ENCODE measurements at places on chromosomes 3 and 15.

- H3K36me3 ChIP-seq = peaks cover 4% of the 10 kb centered on the region
- H3K4me1 ChIP-seq = peaks cover 9% of the 10 kb centered on the region
- no peak for DNase-seq
- no peak overlapping the region for H3K4me3 ChIP-seq
- H3K27ac ChIP-seq = no peak overlapping the region
Measured at GRCh38 chr3:45560281-45560971, 34.1 kb upstream of the LIMD1 start.

GRCh38 chr15:68638953-68639515 is 60.2 kb downstream of the CORO2B start:
- H3K4me3 ChIP-seq = peak overlapping the region; percentile 43
- H3K36me3 ChIP-seq = no peaks in the 10 kb centered on the region
- peak; percentile 72 for DNase-seq
- peak overlapping the region; percentile 91 for H3K27ac ChIP-seq

- peaks cover 49% of the 10 kb centered on the region for H3K4me1 ChIP-seq
- peaks cover 38% of the 10 kb centered on the region for H3K27me3 ChIP-seq
- peaks cover 53% of the 10 kb centered on the region for H3K36me3 ChIP-seq
- no peak overlapping the region for H3K27ac ChIP-seq
Measured at GRCh38 chr3:123684209-123684608, 99.4 kb upstream of the HACD2 start.

- H3K36me3 ChIP-seq = no peaks in the 10 kb centered on the region
- H3K4me1 ChIP-seq = no peaks in the 10 kb centered on the region
- no peak for DNase-seq
Measured at GRCh38 chr3:151599103-151599672, 134.5 kb upstream of the AADACL2 start.

DNA sequence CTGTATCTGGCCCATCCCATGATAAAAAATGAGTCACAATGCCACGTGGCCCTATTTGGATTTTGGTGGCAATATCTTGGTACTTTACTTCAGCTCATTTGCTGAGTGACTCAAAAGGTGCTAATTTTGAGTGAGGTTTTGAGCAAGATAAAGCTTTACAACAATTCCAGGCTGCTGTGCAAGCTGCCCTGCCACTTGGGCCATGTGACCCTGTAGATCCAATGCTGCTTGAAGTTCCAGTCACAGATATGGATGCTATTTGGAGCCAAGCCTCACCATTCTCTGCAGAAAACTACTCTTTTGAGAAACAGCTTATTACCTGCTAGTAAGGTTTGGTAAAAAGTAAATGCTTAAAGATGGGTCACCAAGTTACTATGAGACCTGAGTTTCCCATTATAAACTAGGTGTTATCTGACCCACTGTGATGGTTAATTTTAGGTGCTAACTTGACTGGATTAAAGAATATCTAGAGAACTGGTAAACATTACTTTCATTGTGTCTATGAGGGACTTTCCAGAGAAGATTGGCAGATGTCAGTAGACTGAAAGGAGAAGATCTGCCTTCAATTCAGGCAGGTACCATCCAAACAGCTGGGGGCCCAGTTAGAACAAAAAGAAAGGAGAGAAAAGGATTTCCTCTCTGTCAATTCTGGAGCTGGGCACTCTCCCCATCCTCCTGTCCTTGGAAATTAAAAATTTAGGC is 1083.9 kb downstream of the DIPK2A start:
- peaks cover 3% of the 10 kb centered on the region for H3K36me3 ChIP-seq
- no peak overlapping the region for H3K4me3 ChIP-seq
- no peaks in the 10 kb centered on the region for H3K4me1 ChIP-seq
- no peaks in the 10 kb centered on the region for H3K27me3 ChIP-seq
- no peak overlapping the region for H3K27ac ChIP-seq
- no peak for DNase-seq

GRCh38 chr3:124063197-124063909 is 71.4 kb upstream of the ROPN1 start:
- H3K27ac ChIP-seq = no peak overlapping the region
- DNase-seq = no peak
- H3K4me1 ChIP-seq = no peaks in the 10 kb centered on the region
- no peak overlapping the region for H3K4me3 ChIP-seq
- H3K36me3 ChIP-seq = no peaks in the 10 kb centered on the region
- H3K27me3 ChIP-seq = peaks cover 7% of the 10 kb centered on the region

DNA sequence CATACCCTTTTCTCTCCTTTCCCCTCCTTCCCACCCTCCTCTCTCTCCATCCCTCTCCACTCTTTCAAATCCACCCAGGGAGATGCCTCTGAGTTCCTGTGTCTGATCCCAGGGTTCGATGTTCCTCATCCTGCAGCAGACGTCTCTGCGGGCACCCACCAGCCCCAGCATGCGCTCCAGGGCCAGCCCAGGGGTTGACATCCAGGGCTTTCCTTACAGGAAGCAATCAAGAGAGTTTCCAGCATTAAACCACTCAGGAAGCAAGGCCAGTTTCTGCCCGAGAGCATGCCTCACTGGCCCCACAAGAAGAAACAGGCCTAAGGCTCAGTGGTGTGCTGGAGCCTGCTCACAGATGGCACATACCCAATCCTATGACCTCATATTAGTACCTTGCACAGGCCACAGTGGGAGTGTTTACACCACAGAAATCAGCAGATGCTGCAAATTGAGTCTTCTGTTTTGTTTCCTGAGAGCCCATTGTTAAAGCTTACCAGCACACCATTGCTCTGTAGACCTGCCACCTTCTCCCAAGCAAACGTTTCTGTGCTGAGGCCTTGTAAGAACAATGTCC is 13.2 kb downstream of the SLC6A1 start:
- H3K4me3 ChIP-seq = no peak overlapping the region
- no peaks in the 10 kb centered on the region for H3K4me1 ChIP-seq
- peaks cover 33% of the 10 kb centered on the region for H3K27me3 ChIP-seq
- no peak for DNase-seq
- no peaks in the 10 kb centered on the region for H3K36me3 ChIP-seq
- H3K27ac ChIP-seq = no peak overlapping the region

GRCh38 chr3:192830291-192831110 is 87.2 kb downstream of the MB21D2 start:
- peaks cover 79% of the 10 kb centered on the region for H3K4me1 ChIP-seq
- no peaks in the 10 kb centered on the region for H3K27me3 ChIP-seq
- no peak for DNase-seq
- peaks cover 12% of the 10 kb centered on the region for H3K36me3 ChIP-seq

- H3K27ac ChIP-seq = no peak overlapping the region
- H3K36me3 ChIP-seq = no peaks in the 10 kb centered on the region
- H3K4me3 ChIP-seq = no peak overlapping the region
Measured at GRCh38 chr3:106582151-106582550, 713.3 kb upstream of the CBLB start.

GRCh38 chr3:184514171-184514490 is 47.5 kb upstream of the EPHB3 start:
- H3K27me3 ChIP-seq = peaks cover 37% of the 10 kb centered on the region
- no peaks in the 10 kb centered on the region for H3K36me3 ChIP-seq
- peaks cover 6% of the 10 kb centered on the region for H3K4me1 ChIP-seq
- peak overlapping the region; percentile 31 for H3K4me3 ChIP-seq
- no peak for DNase-seq

DNA sequence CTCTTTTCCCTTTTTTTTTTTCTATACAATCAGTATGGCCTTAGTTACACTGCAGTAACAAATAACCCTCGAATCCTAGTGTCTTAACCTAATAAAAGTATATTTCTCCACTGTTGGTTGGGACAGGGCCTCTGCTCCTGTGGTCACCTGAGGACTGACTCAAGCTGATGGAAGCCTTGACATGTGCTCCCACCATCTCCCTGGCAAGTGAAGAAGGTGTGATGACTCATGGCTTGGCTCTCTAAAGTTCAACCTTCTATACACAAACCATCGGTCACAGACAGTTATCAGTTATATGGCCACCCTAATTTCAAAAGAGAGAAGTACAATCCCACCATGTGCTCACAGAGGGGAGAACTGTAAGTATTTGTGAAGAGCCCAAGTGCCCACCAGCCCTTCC is 65.8 kb upstream of the CACNA2D3 start:
- no peaks in the 10 kb centered on the region for H3K36me3 ChIP-seq
- H3K27ac ChIP-seq = no peak overlapping the region
- H3K27me3 ChIP-seq = no peaks in the 10 kb centered on the region
- no peak overlapping the region for H3K4me3 ChIP-seq
- H3K4me1 ChIP-seq = no peaks in the 10 kb centered on the region

- no peak overlapping the region for H3K27ac ChIP-seq
- no peak for DNase-seq
- H3K4me1 ChIP-seq = no peaks in the 10 kb centered on the region
- 0 out of 2 replicates have a peak, but pooled peaks cover 14% of the 10 kb centered on the region for H3K36me3 ChIP-seq
- H3K4me3 ChIP-seq = no peak overlapping the region
Measured at GRCh38 chr3:138877226-138877625, 42.5 kb upstream of the PIK3CB start.

GRCh38 chr3:129890891-129891290 is 2.6 kb downstream of the TMCC1 start:
- H3K27me3 ChIP-seq = peaks cover 4% of the 10 kb centered on the region
- peaks cover 11% of the 10 kb centered on the region for H3K36me3 ChIP-seq
- H3K27ac ChIP-seq = no peak overlapping the region
- no peak for DNase-seq
- H3K4me3 ChIP-seq = no peak overlapping the region
- peaks cover 56% of the 10 kb centered on the region for H3K4me1 ChIP-seq

DNA sequence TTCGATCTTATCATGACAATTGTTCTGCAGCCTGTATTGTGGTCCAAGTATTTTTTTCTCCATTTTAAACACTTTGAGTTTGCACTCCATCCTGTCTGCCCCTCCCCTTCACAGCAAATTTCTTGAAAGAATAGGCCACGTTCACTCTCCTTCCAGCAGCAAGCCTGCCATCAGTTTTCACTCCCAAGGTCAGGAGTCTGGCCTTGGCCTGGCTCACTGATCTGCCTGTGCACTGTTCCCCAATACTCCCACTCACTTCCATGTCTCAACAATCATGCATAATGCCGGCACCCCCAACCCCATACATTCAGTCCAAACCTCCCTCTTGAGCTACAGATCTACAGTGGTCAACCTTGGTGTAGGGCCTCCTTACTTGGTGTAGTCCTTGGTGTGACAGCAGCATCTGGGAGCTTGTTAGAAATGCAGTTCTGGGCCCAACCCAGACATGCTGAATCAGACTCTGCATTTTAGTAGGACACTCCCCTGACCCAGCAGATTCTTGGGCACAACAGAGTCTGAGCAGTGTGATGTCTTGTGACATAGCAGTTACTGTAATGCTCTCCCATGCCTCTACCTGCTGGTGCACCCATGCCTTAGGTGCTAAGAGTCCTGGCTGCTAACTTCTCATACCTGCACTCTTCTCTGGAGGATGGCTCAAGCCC is 58.3 kb upstream of the XCR1 start:
- H3K27me3 ChIP-seq = peaks cover 4% of the 10 kb centered on the region
- no peak overlapping the region for H3K4me3 ChIP-seq
- no peak for DNase-seq

- peak; percentile 53 for DNase-seq
- H3K36me3 ChIP-seq = no peaks in the 10 kb centered on the region
- H3K4me3 ChIP-seq = no peak overlapping the region
- H3K4me1 ChIP-seq = peaks cover 62% of the 10 kb centered on the region
- H3K27me3 ChIP-seq = peaks cover 1% of the 10 kb centered on the region
Measured at GRCh38 chr3:143203848-143204247, 84.3 kb downstream of the CHST2 start.

GRCh38 chr3:155231792-155232191 is 61.7 kb downstream of the STRIT1 start:
- DNase-seq = no peak
- H3K36me3 ChIP-seq = peaks cover 4% of the 10 kb centered on the region
- peaks cover 35% of the 10 kb centered on the region for H3K4me1 ChIP-seq
- H3K27ac ChIP-seq = peak overlapping the region; percentile 87

- H3K4me1 ChIP-seq = no peaks in the 10 kb centered on the region
- no peaks in the 10 kb centered on the region for H3K27me3 ChIP-seq
- H3K4me3 ChIP-seq = no peak overlapping the region
- no peak overlapping the region for H3K27ac ChIP-seq
- no peak for DNase-seq
- H3K36me3 ChIP-seq = peaks cover 18% of the 10 kb centered on the region
Measured at GRCh38 chr3:33004961-33005360, 53.5 kb downstream of the CCR4 start.

GRCh38 chr3:10601151-10601856 is 95.9 kb upstream of the ATP2B2 start:
- H3K27me3 ChIP-seq = peaks cover 24% of the 10 kb centered on the region
- peak; percentile 6 for DNase-seq
- no peak overlapping the region for H3K27ac ChIP-seq

GRCh38 chr3:157494581-157495281 is 8.5 kb downstream of the VEPH1 start:
- H3K27ac ChIP-seq = peak overlapping the region; percentile 65
- no peak for DNase-seq
- peaks cover 36% of the 10 kb centered on the region for H3K36me3 ChIP-seq
- H3K27me3 ChIP-seq = peaks cover 2% of the 10 kb centered on the region

GRCh38 chr3:182527745-182528144 is 265.6 kb upstream of the ATP11B start:
- H3K4me1 ChIP-seq = no peaks in the 10 kb centered on the region
- DNase-seq = no peak
- H3K4me3 ChIP-seq = no peak overlapping the region
- H3K27ac ChIP-seq = no peak overlapping the region
- no peaks in the 10 kb centered on the region for H3K36me3 ChIP-seq
- H3K27me3 ChIP-seq = no peaks in the 10 kb centered on the region

GRCh38 chr3:182795389-182795782 is 2.1 kb downstream of the ATP11B start:
- DNase-seq = peak; percentile 7
- peak overlapping the region; percentile 96 for H3K4me3 ChIP-seq
- H3K27ac ChIP-seq = peak overlapping the region; percentile 93
- H3K27me3 ChIP-seq = no peaks in the 10 kb centered on the region

GRCh38 chr3:101846709-101847108 is 2.6 kb upstream of the NFKBIZ start:
- H3K36me3 ChIP-seq = peaks cover 23% of the 10 kb centered on the region
- H3K27me3 ChIP-seq = peaks cover 15% of the 10 kb centered on the region
- no peak overlapping the region for H3K4me3 ChIP-seq
- H3K4me1 ChIP-seq = peaks cover 60% of the 10 kb centered on the region
- H3K27ac ChIP-seq = no peak overlapping the region
- DNase-seq = no peak

- H3K4me3 ChIP-seq = no peak overlapping the region
- H3K27ac ChIP-seq = no peak overlapping the region
- no peak for DNase-seq
- H3K36me3 ChIP-seq = no peaks in the 10 kb centered on the region
- peaks cover 45% of the 10 kb centered on the region for H3K27me3 ChIP-seq
- H3K4me1 ChIP-seq = 0 out of 2 replicates have a peak, but pooled peaks cover 7% of the 10 kb centered on the region
Measured at GRCh38 chr3:126125341-126125740, 41.4 kb upstream of the SLC41A3 start.

- no peak overlapping the region for H3K27ac ChIP-seq
- no peaks in the 10 kb centered on the region for H3K27me3 ChIP-seq
- no peak for DNase-seq
- no peaks in the 10 kb centered on the region for H3K4me1 ChIP-seq
- H3K36me3 ChIP-seq = no peaks in the 10 kb centered on the region
Measured at GRCh38 chr3:88584451-88584850, 434.7 kb downstream of the C3orf38 start.

All from HFFc6 (cell line).